ENCODE measurements at places on chromosomes 2 and 18.

GRCh38 chr2:217283460-217283859 lies 423.6 kb upstream of the TNP1 start:
- no peak for DNase-seq

DNA sequence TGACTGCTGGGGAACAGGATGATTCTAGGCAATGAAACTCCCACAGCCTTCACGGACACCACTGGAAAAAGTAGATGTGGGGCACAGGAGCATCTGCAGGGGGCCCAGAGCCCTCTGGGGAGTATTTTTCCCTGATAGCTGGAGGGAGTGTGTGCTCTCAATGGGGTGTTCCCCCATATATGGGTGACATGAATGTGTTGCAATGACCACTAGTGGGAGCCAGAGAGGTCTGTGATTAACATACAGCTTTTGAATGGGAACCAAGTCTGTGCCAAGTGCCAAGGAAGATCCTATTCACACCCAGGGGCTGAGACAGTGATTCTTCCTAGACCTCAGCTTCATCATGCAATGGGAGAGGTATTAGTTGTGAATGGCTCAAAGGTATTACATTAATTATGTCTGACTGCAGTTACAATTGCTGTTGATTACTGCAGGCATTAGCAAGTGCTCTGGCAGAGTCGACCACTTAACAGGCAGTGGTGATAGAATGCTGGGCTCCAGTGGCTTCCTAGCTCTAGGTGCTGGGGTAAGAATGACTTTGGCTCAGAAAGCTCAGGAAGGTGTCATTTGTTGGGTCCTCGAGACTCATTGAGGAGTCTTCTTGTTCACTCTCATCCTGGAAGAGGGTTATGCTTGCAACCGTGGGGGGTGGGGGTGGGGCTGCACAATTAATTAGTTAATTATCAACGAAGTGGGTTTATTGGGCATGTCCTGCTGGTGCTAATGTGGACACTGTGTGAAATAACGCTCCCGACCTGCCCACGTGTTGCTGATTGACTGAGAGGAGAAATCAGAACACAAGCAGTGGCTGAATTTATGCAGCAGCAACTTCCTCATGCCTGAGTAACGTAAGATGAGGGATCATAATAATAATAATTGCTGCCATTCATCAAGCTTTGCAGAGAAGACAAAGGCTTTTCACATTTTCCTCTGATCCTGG lies 194.1 kb downstream of the CLIP4 start:
- peak; percentile 72 for DNase-seq

GRCh38 chr2:169562519-169562918 lies 11.1 kb downstream of the FASTKD1 start:
- no peak for DNase-seq

DNA sequence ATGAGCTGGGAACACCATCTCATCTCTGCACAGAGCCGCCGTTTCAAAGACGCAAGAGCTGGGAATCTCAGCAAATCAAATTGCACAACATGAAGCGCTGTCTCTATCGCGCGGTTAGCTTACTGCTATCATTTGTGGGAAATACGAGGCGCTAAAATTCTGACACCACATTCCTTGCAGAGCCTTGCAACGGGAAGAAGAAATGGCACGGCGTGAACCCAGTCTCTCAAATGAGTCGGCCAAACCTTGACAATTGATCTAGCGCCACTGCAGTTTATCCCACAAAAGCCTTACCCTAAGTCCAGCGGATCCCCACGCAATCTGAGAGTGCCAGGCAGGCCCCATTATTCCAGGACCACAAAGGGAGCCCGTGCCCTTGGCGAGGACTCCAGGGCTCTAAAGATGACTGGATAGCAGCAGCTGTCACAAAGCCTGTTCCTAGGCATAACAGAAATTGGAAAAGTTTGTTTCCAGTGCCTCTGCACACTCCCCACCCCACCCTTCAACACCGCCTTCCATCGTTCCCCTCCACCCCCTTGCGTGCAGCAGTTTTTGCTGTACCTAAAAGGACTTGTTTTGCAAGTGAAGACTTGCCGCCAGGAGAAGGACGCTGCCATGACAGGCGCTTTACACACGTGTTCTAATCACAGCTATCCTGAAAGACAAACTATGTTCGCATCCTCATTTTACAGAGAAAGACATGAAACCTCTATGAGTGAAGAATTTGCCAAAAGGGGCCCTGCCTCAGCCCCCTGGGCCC lies 252.4 kb downstream of the EIPR1 start:
- DNase-seq: no peak

- no peak for DNase-seq
Observed at GRCh38 chr18:25353080-25353479, 1.1 kb upstream of the ZNF521 start.

GRCh38 chr2:58448845-58449244 lies 207.7 kb upstream of the FANCL start:
- DNase-seq: no peak

- peak; percentile 66 for DNase-seq
Observed at GRCh38 chr18:73340135-73340977, 472.6 kb upstream of the NETO1 start.

DNA sequence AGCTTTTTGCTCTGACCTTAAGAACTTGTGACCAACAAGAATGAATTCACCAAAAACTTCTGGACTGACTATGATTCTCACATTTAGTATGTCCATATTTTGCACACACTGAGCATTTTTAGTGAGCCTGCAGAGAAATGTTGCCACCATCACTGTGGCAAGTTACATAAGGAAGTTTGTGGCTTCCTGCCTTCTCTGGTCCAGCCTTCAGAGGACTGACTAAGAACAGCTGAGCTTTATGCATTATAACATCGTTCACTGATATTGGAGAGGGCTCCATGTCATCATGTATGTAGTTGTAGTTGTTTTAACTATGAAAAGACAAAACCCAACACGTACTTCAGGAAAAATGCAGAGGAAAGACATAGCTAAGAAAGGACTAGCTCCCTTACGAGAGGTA lies 218.0 kb upstream of the CRIM1 start:
- no peak for DNase-seq

DNA sequence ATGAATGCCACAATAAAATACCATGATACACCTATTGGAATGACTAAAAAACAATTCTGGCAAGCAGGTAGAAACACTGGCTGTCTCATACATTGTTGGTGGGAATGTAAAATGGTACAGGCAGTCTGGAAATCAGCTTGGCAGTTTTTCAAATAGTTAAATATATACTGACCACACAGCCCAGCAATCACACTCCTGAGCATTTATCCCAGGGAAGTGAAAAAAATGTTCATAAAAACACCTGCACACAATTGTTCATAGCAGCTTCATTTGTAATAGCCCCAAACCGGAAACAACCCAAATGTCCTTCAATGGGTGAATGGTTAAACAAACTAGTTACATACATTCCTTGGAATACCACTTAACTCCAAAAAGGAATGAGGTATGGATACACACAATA lies 137.2 kb downstream of the TFCP2L1 start:
- peak; percentile 51 for DNase-seq

- no peak for DNase-seq
Observed at GRCh38 chr2:68027959-68028358, 34.8 kb downstream of the C1D start.

GRCh38 chr2:209624192-209624938 lies 147.3 kb upstream of the UNC80 start:
- peak; percentile 69 for DNase-seq

DNA sequence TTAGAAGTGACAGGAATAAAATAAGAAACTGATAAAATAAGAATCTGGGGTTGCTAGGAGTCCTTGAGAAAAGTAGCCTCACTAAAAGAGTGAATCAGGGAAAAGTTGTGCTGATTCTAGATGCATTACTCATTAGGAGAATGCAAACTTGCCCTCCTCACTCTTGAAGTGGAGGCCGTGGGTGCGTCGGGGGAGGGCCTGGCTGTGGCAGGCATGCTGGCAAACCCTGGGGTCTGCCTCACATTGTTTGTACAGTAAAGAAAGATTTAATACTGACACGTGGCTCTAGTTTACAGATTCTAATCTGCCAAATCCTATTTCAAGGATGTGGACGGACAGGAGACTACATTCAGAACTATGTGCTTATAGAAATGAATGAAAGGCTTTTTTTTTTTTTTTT lies 41.9 kb downstream of the TANC1 start:
- DNase-seq: peak; percentile 10
